ENCODE measurements at places on chromosomes 16 and 17.

GRCh38 chr16:89613231-89613953 is at the start of gene DPEP1:
DPEP1 (plus strand) TSS chr16:89613642; CDS start chr16:89630411, 16,769 bp downstream.
- no peak for DNase-seq

- DNase-seq, result no peak
Observed at GRCh38 chr16:64687786-64688185, 434.1 kb downstream of the CDH11 start.

DNA sequence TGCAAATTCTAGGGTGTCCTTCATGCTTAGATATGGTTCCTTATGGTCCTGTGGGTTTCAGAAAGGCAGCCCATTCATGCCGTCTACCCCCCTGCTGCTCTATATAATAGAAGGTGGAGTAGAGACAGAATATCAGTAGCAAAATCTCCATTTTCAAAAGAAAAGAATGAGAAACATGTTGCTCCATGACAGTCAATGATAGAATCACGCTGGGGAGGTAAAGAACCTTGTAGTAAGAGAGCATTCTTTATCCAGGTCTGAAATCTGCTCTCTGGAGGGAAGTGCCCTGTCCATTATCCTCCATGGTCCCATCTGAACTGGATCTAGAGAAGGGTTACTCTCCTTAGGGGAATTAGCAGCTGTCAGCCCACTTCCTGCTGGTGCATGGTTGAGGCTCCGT is 272.8 kb downstream of the WWOX start:
- DNase-seq, result no peak

GRCh38 chr16:51317575-51317974 is 166.5 kb upstream of the SALL1 start:
- no peak for DNase-seq

GRCh38 chr17:40341808-40342503 is 22.6 kb downstream of the GJD3 start:
- DNase-seq, result peak; percentile 86

Measured in frontal cortex (tissue), 4 donors.